GM12864 (cell line): ENCODE measurements at places on chromosomes 11 and 22.
A peak's percentile ranks its signal among the peaks of the same experiment; 100 is the strongest.

- no peak for DNase-seq
Measured at GRCh38 chr11:9525116-9525515, 48.4 kb upstream of the WEE1 start.

DNA sequence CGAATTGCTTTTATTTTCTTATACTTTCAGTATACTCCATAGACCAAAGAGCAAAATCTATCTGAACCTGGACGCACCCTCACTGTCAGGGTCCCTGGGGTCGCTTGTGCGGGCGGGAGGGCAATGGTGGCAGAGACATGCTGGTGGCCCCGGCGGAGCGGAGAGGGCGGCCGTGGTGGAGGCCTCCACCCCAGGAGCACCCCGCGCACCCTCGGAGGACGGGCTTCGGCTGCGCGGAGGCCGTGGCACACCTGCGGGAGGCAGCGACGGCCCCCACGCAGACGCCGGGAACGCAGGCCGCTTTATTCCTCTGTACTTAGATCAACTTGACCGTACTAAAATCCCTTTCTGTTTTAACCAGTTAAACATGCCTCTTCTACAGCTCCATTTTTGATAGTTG lies 1077.4 kb downstream of the BRD1 start:
- no peak for DNase-seq

- DNase-seq = no peak
Measured at GRCh38 chr11:117198613-117199012, 557 bp upstream of the TAGLN start.

- no peak for DNase-seq
Measured at GRCh38 chr11:121446752-121447156, 5.4 kb upstream of the SORL1 start.

DNA sequence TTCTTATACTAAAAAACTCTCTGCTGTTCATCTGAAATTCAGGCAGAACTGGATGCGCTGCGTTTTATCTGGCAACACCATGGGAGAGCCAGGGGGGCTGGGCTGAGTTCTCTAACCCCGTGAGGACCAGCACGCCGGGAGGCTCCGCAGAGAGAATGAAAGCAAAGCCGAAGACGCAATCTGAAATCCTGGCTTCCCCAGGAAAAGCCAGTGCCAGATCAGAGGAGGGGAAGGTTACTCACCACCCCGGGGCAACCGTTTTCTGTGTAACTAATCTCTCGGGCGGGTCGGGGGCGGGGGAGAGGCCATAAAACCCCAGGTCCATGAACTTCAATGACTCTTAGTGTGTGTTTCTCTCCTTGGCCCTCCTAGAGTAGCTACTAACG lies 99.4 kb downstream of the SHANK2 start:
- DNase-seq = no peak

- no peak for DNase-seq
Measured at GRCh38 chr22:40506762-40507161, 129.8 kb downstream of the MRTFA start.

DNA sequence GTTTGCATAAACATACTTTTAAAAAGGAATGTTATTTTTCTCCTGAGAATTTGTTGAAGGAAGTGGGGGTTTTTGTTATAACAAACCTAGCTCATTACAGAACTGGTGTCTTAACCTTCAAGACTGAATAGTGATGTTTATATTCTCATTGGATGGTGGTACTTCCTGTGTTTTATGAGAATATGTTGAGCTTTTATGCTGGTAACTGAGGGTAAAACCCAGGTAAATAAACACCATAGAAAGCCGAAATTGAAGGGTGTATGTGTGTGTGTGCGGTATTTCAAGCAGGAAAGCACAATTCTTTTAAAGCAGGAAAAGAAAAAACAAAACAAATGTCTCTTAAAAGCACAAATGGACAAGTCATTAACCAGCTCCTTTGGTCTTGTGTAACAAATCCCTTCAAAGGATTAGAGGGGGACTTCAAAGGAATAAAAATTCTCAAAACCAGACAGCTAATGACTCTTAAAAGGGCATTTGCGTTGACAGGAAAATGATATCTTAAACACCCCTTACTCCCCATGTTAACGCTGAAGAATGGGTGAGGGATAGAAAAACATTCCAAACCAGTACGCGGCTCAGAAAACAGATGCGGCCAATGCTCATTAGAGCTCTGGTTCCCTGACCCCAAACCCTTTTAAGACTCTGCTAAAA lies 23.8 kb downstream of the LMO2 start:
- no peak for DNase-seq

GRCh38 chr11:45102810-45103621 lies 43.4 kb upstream of the PRDM11 start:
- DNase-seq = peak; percentile 5

DNA sequence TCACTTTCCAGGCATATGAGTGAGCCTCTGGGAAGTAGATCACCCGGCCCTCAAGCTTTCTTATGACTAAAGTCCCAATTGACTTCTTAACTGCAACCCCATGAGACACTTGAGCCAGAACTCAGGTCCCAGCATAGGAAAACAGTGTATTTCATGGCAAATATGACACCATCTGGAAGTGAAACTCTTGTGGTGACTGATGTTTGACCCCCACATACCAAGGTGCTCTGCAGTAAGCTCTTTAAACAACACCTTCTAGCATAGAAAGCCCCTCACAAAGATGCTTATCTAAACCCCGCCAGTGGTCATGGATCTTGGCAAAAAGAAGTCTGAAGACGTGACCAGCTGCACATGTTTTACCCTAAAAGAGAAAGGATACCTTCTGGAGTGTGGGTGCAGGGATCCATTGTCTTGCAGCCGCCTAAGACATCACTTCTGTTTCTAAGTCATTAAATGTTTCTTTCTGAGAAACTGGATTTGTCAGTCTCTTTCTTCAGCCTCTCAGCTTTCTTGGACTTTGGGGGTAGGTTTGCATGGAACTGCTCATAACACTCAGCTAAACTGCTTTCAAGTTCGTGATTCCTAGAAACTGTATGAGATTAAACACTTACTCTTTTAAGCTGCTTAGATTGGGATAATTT lies 7.4 kb upstream of the PELI3 start:
- DNase-seq = no peak

DNA sequence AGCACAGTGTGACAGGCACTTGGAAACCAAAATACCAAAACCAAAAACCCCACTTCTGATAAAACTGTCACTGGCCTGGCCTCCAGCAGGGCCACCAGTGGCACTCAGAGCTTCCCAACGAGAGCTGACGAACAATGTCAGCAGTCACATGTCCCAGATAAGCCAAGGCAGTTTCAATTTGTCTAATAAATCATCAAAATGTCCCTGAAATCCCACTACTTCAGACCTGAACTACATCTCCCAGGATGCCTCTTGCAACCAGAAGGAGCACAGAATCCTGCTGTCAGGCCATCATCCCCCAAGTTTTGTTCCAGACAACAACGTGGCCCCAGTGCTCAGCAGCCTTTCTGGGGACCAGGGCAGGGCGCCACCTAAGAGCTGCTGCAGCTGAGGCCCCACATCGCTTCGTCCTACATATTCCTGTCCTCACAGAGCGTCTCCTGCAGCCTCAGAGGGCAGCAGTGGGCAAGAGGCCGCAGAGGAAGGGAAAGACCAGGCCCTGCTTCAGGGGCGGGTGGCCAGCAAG lies 25.1 kb downstream of the LRFN4 start:
- DNase-seq = no peak

DNA sequence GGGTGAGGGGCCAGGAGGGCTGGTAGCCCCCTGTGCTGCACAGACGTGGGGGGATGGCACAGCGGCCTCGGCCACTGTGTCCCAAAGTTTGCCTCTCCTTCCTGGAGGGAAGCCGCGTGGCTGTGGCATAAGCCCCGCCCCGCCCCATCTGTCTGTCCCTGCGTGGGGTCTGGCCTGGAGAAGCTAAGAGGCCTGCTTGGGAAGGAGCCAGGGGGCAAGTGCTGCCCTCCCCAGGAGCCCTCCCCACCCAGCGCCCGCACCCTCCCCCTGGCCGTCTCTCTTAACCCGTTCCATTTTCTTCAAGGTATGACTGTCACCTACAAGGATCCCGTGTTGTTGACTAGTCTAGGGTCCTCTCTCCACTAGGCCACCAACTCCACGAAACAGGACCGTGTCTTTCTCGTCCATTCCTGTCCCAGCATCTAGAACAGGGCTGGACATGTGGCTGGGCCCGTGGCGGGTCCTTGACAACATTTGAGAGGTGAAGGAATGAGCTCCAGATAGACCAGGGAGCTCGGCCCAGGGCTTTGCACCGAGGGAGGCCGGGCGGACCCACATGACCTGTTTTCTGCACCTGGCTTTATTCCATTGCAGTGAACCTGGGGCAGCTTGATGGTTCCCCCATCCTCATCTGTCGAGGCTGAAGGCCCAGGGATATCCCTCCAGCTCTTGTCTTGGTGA lies 428.0 kb downstream of the TBC1D22A start:
- no peak for DNase-seq

DNA sequence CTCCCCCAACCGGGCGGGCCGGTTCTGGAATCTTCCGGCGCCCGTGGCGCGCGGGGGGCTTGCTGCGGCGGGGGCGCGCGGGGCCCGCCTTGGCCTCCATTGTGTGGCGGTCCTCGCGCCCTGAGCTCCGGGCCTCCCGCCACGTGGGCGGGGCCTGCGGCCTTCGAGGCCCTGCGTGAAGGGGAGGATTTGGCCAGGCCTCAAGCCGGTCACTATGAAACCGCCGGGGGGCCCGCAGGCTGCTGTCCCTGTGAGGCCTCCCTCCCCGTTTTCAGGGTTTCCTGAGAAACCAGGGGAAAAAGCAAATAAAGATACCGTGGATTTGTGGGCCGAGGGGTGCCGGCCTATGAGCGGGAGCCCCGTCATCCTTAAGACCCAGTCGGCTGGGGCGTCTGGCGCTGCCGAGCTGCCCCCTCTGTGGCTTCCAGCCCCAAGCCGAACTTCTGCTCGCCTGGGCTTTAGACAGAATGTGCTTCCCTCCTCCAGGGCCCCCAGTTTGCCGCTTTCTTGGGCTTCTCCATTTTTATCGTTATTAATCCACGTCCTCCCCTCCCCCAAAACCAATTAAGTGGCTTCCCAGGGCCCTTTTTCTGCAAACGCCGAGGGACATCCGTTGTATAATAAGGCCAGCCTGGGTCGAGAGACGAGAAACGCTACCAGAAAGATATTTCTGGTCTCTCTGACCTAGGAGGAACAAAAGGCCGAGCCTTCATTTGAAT lies 602 bp downstream of the EWSR1 start:
- no peak for DNase-seq

- no peak for DNase-seq
Measured at GRCh38 chr11:114787126-114787525, 108.8 kb downstream of the NXPE2 start.

GRCh38 chr11:7688238-7688826 lies 15.0 kb upstream of the CYB5R2 start:
- no peak for DNase-seq

DNA sequence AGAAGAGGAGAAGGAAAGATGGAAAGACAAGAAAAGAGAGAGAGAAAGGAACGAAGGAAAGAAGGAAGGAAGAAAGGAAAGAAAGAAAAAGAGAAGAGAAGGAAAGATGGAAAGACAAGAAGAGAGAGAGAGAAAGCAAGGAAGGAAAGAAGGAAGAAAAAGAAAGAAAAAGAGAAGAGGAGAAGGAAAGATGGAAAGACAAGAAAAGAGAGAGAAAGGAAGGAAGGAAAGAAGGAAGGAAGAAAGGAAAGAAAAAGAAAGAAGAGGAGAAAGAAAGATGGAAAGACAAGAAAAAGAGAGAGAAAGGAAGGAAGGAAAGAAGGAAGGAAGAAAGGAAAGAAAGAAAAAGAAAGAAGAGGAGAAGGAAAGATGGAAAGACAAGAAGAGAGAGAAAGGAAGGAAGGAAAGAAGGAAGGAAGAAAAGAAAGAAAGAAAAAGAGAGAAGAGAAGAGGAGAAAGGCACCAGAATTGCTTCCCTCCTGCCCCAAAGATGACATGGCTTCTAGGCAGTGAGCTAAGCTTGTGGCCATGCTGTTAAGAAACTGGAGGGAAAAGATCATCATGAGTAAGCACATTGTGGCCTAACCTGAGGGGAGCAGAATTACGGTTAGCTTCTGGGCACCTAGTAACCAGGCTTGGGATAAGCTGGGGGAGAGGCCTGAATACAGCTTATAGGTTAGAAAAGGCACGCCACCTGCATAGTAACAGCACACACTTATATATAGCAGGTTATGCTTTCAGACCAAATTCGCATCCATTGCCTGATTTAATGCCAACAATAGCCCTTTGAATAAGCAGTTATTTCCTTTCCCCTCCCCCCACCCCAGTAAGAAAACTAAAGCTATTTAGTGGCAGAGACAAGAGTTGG lies 2.3 kb upstream of the ST3GAL4 start:
- no peak for DNase-seq

- no peak for DNase-seq
Measured at GRCh38 chr11:120985718-120986569, 38.0 kb upstream of the TBCEL start.

- peak; percentile 19 for DNase-seq
Measured at GRCh38 chr11:93921695-93922468, 71.5 kb upstream of the VSTM5 start.

DNA sequence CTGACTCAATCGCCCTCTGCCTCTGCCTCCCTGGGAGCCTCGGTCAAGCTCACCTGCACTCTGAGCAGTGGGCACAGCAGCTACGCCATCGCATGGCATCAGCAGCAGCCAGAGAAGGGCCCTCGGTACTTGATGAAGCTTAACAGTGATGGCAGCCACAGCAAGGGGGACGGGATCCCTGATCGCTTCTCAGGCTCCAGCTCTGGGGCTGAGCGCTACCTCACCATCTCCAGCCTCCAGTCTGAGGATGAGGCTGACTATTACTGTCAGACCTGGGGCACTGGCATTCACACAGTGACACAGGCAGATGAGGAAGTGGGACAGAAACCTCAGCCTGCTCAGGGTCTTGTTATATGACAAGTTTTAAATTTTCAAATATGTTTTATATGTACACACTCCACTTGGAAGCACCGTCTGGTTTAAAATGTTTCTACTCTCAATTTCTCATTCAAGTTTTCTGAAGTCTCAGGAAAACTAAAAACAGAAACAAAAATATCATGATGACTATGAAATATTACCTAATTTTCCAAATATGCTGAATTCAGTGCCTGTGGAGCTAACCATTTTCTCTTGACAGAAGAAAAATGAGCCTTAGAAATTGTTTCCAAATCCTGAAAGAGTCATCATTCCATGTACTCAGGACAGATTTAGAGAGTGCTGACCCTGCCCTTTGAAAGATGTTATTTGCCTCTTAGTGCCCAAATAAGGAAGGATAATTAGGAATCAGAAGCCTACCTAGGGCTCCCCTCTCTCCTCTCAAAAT lies 48.8 kb upstream of the TOP3B start:
- DNase-seq = no peak

- DNase-seq = no peak
Measured at GRCh38 chr11:84264066-84264465, 977.9 kb upstream of the CCDC90B start.

GRCh38 chr22:43296276-43296902 lies 46.8 kb downstream of the SCUBE1 start:
- no peak for DNase-seq

DNA sequence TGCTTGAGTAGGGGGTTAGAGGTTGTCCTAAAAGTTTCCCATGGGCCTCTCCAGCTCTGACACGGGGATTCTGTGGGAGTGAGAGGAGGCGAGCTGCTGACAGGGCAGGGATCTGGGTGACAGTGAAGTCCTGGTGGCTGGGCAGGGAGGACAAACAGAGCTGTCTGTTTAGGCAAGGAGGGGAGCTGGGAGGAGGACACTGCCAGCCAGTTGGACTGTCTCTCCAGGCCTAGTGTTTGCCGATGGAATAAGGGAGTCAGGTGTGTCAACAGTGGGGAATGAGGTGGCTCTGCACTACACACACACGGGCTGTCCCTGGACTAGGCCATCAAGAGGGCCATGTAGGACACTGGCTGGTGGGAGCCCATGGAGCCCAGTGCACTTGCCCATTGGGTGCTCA lies 20.6 kb upstream of the SYT7 start:
- no peak for DNase-seq
